Stimulated activated CD4-positive, alpha-beta T cell treated with anti-CD3 and anti-CD28 coated beads, Interleukin-1b, Interleukin-23, amount 100 ng/mL, for 1 hour (primary cell): ENCODE measurements at places on chromosomes 6 and 20.

DNA sequence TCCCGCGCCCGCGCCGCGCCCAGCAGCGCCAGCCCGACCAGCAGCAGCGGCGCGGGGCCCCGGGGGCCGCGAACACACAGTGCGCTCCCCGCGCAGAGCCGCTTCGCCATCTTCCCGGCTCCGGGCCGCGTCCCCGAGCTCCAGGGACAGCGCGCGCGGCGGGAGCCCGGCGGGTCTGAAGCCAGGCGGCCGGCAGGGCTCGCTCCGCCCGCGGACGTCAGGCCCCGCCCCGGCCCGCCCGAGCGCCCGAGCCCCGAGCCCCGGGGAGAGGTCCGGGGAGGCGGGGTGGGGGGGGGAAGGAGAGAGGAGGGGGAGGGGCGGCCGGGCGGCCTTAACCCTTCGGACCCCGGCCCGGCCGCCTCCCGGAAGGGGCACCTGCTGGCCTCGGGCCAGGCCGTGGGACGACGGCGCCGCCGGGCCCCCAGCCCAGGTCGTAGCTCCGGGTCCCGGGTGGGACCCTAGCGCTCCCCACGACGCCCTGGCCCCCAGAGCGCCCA, at the start of gene LAMA5:
TSS of gene LAMA5 (minus strand) at position 177 of the 497 bp plus-strand sequence. CDS start at position 110, 67 bp downstream.
- DNase-seq = no peak

DNA sequence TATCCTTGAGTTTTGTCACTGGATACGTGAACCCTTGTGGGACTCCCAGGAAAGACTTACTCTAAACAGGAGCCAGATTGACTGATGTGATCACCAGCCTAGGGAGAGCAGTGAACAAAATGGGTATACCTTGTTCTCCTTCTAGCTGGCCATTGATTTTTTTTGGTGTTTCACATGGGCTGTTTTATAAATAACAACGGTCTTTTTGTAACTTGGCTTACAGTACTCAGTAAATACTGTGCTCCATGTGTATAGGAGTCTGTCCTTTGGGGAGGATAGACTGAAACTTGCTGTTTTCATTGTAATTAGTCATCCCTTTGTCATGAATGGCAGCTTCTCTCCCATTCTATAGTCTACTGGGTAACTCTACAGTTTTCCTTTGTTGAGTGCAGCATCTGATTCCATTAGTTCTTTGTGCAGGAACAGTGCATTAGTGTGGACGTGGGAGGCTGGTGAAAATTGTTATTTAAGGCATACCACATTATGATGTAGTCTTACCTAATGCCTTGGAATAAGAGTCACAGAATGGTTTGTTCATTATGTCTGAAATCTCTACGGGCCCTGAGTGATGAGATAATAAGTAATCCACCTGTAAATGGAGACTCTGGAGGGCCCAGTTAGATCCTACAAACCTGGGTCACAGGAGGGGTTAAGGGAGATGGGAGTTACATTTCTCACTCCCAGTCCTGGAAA, 89.5 kb downstream of the TIAM2 start:
- DNase-seq = no peak

DNA sequence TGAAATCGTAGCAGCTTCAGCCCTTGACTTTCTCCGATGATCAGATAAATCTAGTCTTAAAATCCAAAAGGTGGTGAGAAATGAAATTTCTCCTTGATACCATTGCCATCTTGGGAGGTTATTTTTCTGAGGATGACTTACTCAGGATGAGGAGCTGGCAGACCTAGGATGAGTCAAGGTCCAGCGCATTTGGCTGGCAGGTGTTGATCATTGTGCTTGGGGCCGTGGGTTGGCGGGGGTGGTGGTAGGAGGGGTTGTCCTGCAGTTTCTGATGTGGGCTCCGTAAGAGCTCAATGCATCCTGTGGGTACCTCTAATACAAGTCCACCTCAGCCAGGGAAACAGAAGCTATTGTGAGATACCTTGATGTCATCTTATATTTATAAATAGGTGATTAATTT, 148.3 kb upstream of the SCGN start:
- no peak for DNase-seq

GRCh38 chr20:46549188-46549972, 1.1 kb downstream of the OCSTAMP start:
- DNase-seq = no peak

DNA sequence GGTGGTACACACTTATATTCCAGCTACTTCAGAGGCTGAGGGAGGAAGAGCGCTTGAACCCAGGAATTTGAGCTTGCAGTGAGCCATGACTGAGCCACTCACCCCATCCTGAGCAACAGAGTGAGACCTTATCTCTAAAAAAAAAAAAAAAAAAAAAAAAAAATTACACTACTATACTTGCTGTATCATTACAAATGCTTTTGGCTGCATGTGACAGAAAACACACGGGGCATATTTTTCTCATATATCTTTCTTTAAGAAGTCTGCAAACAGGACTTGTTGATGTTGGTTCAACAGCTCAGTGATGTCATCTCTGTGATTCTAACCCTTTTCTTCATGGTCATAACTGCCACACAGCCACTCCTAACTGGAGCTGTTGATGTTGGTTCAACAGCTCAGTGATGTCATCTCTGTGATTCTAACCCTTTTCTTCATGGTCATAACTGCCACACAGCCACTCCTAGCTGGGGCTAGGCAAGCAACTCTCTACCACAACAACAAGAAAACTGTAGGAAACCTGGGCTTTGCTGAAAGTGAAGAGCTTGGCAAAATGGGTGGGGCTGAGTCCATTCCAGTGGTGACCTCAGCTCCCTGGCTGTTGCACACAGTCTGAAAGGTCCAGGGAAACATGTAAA, 19.8 kb downstream of the MTFR2 start:
- DNase-seq = no peak

DNA sequence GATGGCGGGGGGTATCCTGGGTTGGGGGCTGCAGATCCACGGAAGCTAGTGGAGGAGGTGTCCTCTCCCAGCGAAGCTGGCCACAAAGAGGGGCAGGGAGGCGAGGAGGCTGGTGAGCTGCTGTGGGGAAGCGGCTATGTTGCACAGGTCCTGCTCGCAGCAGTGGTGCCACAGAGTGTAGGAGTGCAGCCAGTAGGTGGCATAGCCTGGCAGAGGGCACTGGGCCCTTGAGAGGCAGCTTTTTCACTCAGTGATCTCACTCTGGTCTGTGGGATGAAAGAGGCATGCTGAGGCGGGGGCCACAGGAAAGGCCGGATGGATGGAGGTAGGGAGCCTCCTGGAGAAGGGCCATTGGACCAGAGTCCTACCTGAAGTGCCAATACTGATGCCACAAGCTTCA, 2.9 kb upstream of the LY6G6D start:
- no peak for DNase-seq

DNA sequence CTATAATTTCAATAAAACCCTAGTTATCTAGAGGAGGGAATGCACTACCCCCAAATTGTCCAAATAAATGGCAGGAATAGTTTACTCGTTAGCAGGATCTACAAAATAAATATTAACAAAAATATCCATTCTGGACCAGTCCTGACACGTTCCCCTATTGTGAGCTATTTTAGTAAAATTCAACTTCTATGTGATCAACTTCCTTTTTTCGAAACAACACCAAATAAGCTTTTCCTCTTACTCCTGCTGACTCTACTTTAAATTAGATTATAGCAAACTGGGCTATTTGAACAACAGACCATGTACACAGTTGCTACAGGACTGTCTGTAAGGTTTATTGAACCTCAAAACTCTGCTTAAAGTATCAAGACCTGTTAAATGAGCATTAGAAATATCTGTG, 154.3 kb downstream of the IPCEF1 start:
- no peak for DNase-seq
